ENCODE measurements at places on chromosomes 5 and 9.
A peak's percentile ranks its signal among the peaks of the same experiment; 100 is the strongest.

DNA sequence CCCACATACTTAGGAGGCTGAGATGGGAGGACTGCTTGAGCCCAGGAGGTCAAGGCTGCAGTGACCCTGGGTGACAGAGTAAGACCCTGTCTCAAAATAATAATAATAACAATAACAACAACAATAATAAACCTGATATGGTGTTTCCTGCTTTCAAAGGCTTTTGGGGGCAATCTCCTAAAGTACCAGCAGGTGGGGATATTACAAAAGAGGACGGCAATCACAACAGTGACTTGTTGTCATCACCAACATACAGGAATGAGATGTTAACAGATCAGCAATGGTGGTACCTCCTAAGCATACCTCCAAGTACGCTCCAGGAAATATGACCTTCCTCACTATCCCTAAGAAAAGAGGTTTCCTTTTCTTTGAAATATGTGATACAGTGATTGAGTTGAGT lies 91.1 kb upstream of the RNF180 start:
- DNase-seq, result peak; percentile 37

DNA sequence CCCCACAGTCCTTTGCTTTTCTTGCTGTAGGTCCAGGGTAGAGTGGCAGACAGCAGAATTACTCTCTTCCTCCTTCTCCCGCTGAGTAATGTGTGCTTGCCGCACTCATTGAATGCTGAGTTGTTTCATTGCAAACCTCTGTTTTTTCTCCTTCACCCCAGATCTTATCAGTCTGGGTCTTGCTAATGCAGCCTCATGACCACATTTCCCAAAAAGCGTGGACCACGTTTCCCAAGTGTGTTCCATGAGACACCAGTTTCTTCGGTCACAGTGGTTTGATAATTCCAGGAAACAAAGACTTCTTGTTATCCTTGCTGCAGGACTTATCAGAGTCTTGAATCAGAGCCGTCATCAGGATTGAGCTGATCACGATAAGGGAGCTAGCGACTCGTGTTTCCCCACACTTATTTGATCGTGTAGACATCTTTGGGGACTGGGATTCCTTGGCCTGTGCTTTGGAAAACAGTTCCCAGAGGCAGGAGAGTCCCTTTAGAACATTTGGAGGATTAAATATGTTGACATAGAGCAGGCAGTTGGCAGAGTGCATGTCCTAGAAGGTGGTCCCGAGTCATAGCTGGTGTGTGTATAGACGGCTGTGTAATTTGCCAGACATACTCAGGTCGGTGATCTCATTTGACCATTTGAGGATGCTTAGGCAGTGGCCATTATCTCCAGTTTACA lies 4.4 kb downstream of the LRRC8A start:
- no peak for DNase-seq

- DNase-seq, result no peak
These were observed 6.3 kb upstream of the STOM start for GRCh38 chr9:121376214-121376830.

- DNase-seq, result no peak
These were observed 80.2 kb upstream of the DMRT1 start for GRCh38 chr9:761176-761792.

GRCh38 chr9:76403352-76403751 lies 9.1 kb upstream of the RFK start:
- DNase-seq, result peak; percentile 48

DNA sequence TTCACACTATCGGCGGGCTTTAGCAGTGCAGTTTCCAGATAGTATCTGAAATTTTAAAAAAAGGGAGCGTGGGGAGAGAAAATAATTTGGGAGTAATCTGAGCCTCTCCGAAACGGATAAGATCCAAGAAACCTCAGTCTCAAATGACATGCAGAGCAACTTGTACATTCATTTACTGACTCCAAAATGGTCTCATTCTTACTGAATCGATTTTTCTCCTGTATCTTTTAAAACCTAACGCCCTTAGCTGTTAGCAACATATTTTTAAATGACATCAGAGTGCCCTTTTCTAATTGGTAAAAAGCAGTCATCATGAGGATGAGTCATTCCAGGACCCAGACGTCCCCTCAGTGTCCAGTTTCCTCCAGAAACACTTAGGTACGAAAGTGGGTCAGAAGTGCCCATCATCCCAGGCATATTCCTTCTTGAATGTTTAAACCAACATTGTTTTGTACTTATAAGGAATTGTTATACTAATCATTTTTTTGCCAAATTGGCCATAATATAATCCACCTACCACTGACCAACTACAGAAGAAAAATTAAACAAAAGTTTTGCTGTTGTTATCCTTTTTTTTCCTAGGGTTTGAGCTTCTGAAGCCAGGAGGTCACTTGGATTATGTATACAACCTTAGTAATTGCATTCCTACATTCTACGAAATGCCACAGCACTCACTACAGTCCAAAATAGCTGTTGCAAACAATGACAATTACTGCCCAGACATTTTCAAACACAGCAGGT lies 354.4 kb downstream of the ADAMTS6 start:
- no peak for DNase-seq

- no peak for DNase-seq
These were observed 182.2 kb downstream of the SREK1 start for GRCh38 chr5:66326276-66326675.

DNA sequence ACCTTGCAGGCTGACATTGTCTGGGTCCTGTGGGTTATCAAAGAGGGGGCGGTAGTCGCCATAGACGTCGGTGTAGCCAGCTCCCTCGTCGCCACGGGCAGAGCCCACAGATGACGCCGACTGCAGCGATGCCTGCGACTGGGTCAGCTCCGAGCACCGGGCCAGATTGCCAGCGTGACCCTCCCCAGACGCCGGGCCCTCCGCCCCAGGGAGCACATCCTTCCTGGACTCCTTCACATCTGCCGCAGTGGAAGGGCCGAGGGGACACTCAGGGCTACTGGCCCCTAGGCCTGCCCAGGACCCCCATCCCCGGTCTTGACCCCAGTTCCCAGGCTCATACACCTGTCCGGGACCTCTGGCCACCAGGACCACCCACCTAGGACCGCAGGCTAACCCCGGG lies 13.9 kb downstream of the ABCA2 start:
- no peak for DNase-seq

- DNase-seq, result no peak
These were observed 212.3 kb downstream of the ICE1 start for GRCh38 chr5:5634817-5635216.

GRCh38 chr9:134179595-134179917 lies 15.2 kb upstream of the RNU6ATAC start:
- no peak for DNase-seq

- no peak for DNase-seq
These were observed 58.1 kb downstream of the ANGPTL2 start for GRCh38 chr9:127064335-127064734.

DNA sequence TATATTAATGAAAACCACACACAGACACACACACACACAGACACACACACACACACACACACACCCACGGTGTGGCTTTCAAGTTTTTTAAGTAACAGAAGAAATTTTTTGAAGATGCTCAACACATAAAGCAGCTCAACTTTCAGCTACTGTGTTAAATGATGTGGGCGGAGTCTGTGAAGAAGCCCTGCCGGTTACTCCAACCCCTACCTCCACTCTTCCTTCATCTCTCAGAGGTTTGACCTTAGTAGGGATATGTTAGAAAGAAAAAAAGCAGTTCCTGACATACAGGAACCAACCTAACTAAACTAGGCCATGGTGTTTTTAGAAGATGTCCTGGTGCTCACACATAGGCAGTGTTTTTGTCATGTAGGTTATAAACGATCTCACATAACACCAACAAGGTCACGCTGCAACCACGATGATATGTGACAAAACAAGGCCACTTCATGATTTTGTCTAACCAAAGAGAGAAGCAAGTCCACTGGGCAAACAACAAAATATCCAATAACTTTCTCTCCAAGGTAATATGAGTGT lies 112.8 kb downstream of the EMB start:
- no peak for DNase-seq

DNA sequence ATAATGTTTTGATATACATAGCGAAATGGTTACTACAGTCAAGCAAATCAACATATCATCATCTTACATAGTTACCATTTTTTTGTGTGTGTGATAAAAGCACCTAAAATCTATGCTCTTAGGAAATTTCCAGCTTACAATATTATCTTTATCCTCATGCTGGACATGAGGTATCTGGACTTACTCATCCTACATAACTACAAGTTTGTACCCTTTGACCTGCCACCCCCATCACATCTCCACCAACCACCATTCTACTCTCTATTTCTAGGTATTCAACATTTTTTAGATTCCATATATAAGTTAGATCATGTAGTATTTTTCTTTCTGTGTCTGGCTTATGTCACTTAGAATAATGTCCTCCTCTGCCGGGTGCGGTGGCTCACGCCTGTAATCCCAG lies 79.9 kb downstream of the TAF11L14 start:
- DNase-seq, result no peak

- no peak for DNase-seq
These were observed 317.6 kb upstream of the PIK3R1 start for GRCh38 chr5:67897980-67898379.

- peak; percentile 47 for DNase-seq
These were observed 199.2 kb downstream of the TRIO start for GRCh38 chr5:14342306-14342705.

DNA sequence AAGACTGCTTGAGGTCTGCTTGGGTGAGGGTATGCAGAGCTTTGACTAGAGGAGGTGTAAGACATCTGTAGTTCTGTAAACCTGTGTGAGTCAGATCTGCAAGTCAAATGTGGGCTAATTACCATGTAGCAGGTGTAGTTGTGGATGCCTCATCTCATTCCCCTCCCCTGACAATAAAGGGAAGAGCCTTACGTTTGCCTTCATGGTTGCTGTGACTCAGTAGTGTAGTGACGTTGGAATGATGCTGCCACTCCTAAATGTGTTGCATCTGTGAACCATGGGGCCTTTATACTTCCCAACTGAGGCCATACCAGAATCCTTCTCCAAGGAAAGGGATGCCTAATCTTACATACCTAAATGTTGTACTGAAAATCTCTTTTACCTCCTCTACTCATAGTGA lies 26.0 kb downstream of the PRDM6 start:
- DNase-seq, result no peak

- DNase-seq, result no peak
These were observed 161.7 kb upstream of the RPS23 start for GRCh38 chr5:82439750-82440445.

GRCh38 chr5:96861076-96861475 lies 15.2 kb upstream of the ERAP2 start:
- DNase-seq, result no peak

DNA sequence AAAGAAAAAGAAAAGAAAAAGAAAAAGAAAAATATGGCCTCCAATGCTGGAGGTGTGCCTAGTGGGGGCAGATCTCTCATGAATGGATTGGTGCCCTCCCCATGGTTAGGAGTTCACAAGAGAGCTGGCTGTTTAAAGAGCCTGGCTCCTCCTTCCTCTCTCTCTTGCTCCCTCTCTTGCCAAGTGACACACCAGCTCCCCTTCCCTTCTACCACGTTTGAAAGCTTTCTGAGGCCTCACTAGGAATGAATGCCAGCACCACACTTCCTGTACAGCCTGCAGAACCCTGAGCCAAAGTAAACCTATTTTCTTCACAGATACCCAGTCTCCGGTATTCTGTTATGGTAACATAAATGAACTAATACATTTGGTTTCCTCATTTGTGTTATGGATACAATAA lies 14.4 kb upstream of the GALNT10 start:
- no peak for DNase-seq

GRCh38 chr5:32299059-32299677 lies 13.6 kb downstream of the MTMR12 start:
- DNase-seq, result no peak

- no peak for DNase-seq
These were observed 757 bp downstream of the ZBED3 start for GRCh38 chr5:77086368-77086688.

DNA sequence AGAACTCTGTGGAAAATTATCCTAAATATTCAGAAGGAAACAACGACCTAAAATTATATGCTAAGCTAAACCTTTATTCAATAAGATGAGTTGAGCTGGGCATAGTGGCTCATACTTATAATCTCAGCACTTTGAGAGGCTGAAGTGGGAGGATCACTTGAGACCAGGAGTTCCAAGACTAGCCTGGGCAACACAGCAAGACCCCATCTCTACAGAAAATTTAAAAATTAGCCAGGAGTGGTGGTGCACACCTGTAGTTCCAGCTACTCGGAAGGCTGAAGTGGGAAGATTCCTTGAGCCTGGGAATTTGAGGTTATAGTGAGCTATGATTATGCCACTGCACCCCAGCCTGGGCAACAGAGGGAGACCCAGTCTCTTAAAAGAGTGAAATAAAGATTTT lies 51.6 kb downstream of the DCAF10 start:
- no peak for DNase-seq

- DNase-seq, result no peak
These were observed 45.3 kb downstream of the SLC36A1 start for GRCh38 chr5:151492729-151493128.

DNA sequence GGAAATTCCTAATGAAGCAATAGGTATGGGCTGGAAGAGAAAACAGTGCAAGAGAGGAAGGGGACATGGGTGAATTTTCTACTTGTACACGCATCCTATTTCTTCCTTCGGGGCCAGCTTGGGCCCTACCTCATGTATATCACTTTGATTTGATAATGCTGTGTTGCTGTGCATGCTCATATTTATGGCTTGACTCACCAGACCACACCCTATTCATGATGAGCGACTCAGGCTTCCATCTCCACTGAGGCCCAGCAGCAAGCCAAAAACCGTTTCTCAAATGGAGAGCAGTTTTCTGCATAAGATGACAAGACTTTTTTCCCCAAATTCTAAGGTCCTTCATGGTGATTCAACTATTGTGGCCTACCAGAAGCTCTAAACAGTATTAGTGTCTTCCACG lies 2039.1 kb upstream of the CDH9 start:
- DNase-seq, result no peak

DNA sequence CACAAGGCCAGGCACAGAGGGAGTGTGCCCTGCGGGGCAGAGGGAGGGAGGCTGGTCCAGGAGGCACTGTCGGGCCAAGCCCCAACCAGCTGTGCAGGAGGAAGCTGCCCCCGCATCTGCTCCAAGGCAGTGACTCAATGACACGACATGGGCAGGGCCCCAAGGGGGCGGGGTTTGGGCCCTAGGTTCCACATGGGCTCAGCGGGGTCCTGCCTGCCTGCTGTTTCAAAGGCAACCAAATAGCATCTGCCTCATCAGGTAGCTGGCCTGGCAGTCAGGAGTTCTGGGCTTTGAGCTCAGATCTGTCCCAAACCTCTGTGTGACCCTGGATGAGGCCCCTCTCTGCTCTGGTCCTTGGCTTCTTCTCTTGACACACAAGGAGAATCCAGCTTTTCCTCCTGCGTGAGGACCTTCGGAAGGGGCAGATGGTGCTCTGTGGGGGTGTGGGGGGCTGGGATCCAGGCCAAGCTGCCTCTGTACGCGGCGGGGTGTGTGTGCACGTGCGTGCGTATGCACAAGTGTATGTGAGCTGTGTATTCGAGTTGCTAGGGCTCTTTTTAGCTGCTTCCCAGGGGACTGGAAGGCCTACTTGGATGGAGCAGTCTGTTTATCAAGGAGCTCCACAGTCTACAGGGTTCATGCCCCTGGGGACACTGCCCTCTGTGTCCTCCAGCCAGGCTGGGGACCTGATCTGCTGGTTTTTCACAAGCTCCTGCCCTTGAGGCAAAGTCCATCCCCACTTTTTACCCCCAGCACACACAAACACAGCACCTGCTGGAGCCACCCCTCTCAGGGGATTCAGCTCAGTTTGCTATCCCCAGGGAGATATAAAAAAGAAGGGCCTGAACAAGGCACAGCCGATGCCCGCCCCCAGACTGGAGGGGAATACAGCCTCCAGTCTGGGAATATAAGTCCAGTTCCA lies 138.9 kb downstream of the RGS3 start:
- DNase-seq, result peak; percentile 83

- no peak for DNase-seq
These were observed 326.8 kb upstream of the SGCD start for GRCh38 chr5:156000115-156000514.

GRCh38 chr9:89436326-89436725 lies 61.6 kb downstream of the SEMA4D start:
- DNase-seq, result no peak
